Renal cortex interstitium (tissue), 15 donors: ENCODE measurements at places on chromosomes 4 and X.

DNA sequence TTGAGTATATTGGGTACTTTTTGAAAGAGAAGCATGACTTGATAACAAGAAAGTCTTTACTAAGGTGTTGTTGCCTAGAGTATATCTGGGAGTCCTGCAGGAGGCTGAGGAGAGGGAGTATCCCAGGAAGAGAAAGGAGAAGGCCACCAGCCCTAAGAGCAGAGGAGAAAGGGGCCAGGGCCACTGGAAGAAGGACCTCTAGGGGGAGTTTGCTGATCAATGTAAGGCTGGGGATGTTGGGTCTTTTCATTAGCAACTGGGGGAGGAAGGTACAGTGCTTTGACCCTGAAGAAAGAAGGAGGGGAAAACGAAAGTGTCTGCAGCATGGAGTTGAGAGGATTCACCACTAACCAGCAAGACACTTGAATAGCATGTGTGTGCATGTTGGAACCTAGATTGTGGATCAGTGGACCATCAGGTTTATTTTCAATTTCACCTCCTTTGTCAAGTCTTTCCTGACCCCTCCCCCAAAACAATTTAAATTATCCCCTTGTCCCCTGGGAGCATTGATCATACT is 4.5 kb downstream of the SMIM9 start:
- DNase-seq: no peak

DNA sequence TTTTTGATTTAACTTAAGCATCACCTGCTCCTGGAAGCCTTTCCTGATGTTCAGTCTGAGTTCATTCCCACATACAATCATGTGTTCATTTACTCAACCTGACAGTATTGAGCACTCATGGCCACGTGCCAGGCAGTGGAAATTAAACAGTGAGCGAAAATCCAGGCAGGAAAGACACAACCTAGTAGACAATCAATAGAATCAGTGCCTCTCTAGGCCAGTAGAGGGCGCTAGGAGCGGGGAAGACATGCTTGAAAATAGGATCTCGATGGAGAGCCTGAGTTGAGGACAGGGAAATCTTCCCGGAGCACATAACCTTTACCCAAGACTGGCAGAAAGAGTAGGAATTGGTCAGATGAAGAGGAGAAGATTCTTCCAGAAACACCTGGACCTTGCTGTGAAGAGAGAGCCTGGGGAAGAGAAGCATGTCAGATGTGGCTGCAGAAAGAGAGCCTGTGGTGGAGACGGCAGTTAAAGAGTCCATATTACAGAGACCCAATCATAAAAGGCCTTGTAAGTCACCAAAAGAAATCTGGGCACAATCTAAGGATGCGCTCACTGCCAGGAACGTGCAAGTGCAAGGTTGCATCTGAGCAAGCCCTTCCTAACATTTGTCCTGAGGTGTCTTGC is 103.5 kb downstream of the LDB2 start:
- DNase-seq: no peak

- peak; percentile 7 for DNase-seq
These were observed 108.4 kb downstream of the LINC00632 start for GRCh38 chrX:140817943-140818342.

DNA sequence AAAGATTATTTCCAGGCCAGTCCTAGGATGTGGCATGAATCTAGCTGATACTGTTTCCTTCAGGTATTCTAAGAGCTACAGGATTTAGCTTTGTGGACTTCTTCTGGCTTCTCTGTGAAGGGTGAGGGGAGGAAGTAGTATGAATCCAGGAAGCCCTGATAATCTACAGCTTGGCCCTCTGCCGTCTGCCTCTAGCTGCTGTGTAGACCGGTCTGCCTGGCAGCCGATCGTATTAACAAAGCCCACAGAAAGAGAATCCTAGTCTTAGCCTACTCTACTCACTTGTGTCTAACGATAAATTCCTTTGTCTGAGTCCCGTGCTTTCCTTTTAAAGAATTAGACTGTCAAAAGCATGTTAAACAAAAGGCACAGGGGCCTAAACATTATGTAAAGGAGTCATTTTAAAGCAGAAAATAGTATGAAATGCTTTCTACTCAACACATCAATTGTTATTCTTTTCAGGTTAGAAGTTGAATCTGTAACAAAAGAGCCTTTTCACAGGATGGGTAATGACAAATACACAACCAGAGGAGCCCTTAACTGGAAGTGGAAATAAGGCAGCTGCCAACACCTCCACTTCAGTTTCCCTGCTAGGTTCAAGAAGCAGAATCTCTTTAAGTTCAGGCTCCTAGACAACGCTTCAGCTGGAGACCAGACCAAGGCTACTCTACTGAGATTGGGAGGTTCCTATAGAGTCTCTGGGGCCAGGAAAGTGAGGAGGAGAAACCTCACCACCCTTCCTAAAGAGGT is 48.9 kb upstream of the UCP1 start:
- no peak for DNase-seq

- DNase-seq: no peak
These were observed 389.7 kb downstream of the GPM6A start for GRCh38 chr4:175422331-175422730.

DNA sequence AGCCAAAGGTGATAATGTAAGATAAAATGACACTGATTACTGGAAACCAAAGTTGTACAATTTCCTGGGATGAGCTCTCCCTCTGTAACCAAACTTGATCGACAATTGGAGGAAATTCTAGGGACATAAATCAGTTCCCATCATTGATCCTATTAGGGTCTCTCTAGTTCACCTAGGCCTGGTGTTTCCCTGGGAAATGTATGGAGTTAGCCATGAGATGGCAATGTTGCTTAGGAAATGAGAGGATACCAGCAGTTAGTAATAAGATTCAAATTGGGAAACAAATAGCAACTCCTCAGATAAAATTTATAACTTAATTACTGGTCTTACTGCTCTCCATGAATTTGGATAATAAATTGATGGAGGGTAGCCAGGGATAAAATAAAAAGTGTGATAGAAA is 52.2 kb downstream of the SPATA18 start:
- no peak for DNase-seq

DNA sequence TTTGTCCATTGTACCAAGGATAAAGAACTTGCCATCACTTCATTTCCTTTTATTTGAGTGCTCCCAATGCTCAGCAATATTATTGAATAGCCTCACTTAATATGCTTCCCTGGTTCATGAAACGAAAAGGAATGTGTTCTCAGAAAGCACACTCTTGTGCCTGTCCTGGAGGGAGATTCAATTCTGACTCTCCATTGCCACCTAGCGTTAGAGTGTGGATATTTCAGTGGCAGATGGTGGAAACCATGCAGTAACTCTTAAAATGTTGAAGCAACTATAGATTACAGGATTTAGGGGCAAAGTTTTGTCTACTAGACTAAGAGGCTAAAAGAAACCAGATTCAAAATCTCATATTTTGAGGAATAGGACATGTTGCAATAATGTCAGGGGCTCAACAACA is 36.0 kb downstream of the GAB3 start:
- DNase-seq: no peak

GRCh38 chrX:70208479-70208878 is 26.0 kb upstream of the AWAT1 start:
- no peak for DNase-seq

GRCh38 chr4:11730545-11730944 is 301.9 kb upstream of the HS3ST1 start:
- no peak for DNase-seq

DNA sequence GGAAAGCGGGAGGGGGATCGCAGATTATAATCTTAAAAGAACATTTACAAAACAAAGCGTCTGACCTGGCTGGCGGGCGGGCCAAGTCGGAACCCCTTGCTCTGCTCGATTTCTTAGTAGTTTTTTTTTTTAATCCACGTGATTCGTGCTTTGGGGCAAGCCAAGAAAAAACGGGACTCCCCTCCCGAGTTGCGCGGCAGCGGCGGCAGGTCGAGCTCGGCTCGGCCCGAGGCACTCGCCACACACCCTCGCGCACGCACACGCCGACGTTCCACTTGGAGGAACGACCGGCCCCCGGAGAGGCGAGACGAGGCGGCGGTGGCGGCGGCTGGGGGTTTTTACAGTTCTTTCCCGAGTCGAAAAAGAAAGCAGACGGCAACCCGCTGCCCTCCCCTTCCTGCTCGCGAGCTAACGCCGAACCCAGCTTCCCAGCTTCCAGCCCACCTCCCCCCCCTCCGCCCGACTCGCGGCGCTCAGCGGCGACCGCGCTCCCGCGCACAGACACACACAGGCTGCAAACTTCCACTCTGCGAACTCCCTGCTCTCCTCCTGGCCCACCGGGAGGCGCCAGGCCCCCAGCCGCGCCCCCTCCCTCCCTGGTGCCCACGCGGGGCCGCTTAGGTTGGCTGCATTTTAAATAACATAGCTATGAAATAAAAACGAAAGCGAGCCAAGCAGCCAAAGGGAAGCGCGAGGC is 1.2 kb downstream of the BCOR start:
- no peak for DNase-seq

DNA sequence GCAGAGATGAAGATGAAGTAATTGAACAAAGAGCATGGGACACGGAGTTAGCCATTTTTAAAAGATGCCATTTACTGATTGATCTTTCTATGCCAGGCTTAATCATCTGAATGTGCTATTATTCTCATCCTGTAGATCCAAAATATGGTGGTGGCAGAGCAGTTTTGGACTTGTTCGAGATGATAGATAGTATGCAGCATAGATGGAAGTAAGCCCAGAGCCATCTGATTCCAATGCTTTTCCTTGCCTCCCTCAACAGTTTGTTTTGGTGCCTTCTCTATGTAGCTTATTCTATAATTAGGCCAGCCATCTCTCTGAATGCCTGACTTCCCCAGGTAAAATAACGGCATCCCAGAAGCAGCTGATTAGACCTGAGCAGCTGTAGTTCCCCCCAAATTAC is 152.6 kb upstream of the CLNK start:
- DNase-seq: no peak

DNA sequence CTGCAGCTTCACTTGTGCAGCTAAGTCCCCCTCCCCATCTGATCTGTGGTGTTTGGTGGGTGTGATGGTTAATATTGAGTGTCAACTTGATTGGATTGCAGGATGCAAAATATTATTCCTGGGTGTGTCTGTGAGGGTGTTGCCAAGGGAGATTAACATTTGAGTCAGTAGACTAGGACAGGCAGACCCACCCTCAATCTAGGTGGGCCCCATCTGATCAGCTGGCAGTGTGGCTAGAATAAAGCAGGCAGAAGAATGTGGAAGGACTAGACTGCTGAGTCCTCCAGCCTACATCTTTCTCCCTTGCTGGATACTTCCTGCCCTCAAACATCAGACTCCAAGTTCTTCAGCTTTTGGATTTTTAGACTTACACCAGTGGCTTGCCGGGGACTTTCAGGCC is 103.5 kb upstream of the BOD1L1 start:
- no peak for DNase-seq

DNA sequence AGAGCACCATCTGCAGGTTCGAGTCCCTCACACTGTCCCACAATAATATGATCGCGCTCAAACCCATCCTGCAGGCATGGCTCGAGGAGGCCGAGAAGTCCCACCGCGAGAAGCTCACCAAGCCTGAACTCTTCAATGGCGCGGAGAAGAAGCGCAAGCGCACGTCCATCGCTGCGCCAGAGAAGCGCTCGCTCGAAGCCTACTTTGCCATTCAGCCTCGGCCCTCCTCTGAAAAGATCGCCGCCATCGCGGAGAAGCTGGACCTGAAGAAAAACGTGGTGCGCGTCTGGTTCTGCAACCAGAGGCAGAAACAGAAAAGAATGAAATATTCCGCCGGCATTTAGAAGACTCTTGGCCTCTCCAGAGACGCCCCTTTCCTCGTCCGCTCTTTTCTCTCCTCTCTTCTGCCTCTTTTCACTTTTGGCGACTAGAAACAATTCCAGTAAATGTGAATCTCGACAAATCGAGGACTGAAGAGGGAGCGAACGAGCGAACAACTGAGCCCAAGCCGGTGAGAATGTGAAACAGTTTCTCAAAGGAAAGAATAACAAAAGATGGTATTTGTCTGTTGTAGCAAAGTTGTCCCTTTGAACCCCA is 1.9 kb downstream of the POU4F2 start:
- DNase-seq: no peak

DNA sequence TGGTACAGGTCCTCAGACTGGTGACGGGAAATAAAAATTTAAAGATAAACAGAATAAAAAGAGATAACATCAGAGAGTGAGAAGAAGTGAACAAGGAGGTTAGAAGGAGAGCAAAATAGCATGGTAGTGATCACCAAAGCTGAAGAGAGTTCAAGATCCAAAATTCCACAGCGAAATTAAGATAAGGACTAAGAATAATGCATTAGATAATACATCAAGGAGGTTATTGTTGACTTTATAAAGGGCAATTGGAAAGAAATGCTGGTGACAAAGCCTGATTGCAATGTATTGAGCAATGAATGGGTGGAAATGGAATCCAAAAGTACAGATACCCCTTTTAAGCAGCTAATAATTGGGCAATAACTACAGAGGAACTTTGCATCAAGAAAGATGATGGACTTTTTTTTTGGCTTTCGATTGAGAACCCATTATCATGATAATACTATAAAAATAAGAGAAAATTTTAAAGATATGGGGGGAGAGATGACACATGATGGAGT is 101.6 kb upstream of the MAP9 start:
- no peak for DNase-seq

GRCh38 chr4:187770345-187770744 is 225.2 kb upstream of the ZFP42 start:
- DNase-seq: no peak

DNA sequence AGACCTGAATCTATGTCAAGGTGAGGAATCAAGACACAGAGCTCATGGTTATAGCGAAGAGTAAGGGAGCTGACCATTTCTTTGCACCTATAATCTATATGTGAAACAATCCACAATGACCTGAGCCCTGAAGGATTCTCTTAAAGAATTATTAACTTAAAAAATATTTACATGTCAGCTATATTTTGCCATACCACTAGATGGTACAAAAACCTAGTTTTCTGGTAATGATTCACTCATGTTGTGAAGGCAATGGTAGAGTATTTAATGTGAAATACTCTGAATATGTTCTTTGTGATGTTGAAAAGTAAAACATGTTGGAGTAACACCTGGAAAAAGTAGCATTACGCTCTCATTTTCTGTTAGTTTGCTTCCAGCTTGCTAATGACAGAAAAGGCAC is 40.0 kb downstream of the VGLL1 start:
- no peak for DNase-seq

DNA sequence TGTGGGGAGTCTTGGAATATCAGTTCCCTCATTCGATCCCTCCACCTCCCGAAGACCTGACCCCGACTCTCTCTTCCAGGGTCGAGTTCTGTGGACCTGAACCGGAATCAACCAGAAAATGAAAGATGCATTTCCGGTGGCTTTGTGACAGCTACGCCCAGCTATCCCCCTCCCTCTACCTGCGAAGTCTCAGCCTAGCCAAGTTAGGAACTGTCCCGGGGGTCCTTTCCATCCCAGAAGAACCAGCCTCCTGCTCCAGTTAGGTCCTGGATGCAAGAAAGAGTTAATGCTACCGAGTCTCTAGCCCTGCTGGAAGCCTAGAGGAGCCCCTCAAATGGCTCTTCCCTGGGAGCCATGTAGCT is 13.4 kb upstream of the ETDC start:
- DNase-seq: no peak

GRCh38 chr4:129403848-129404247 is 307.9 kb downstream of the C4orf33 start:
- DNase-seq: no peak

DNA sequence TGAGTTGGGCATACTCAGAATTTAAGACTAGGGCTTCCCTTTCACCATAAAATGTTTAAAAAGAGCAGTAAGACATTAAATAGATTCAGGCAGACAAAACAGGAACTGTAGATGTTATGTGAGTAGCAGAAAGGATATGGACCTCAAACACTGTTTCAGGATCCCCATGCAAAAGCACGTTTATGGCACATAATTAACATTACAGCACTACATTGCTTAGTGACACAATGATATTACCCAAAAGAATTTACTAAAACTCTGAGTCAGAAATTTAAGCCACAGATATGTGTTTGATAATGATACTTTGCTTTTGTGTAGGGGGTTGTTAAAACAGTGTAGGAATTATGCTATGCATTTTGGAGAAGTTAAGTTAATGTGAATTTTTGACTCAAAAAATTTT is 266.3 kb downstream of the PDGFC start:
- DNase-seq: no peak
